ENCODE measurements at places on chromosomes 2 and 18.

GRCh38 chr2:46169467-46169866 lies 127.7 kb upstream of the EPAS1 start:
- DNase-seq: no peak

DNA sequence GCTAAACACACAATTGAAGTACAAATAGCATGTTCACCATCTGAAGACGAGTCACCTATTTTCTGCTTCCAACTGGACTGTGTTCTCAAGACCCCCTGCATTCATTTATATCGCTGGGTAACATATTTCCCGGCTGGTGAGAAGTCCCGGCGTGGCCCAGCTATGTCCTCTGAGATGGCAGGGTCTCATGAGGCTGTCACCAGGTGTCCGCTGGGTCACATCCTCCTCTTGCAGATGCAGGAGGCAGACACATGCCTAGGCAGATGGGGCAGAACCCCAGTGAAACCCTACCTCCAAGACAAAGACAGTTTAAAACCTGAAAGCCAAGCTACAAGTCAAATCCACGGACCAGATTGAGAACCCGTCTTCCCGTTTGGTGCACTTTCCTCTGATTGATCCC lies 36.8 kb upstream of the UBE2F start:
- DNase-seq: no peak

GRCh38 chr2:172119089-172119488 lies 16.4 kb upstream of the DLX2 start:
- DNase-seq: no peak

DNA sequence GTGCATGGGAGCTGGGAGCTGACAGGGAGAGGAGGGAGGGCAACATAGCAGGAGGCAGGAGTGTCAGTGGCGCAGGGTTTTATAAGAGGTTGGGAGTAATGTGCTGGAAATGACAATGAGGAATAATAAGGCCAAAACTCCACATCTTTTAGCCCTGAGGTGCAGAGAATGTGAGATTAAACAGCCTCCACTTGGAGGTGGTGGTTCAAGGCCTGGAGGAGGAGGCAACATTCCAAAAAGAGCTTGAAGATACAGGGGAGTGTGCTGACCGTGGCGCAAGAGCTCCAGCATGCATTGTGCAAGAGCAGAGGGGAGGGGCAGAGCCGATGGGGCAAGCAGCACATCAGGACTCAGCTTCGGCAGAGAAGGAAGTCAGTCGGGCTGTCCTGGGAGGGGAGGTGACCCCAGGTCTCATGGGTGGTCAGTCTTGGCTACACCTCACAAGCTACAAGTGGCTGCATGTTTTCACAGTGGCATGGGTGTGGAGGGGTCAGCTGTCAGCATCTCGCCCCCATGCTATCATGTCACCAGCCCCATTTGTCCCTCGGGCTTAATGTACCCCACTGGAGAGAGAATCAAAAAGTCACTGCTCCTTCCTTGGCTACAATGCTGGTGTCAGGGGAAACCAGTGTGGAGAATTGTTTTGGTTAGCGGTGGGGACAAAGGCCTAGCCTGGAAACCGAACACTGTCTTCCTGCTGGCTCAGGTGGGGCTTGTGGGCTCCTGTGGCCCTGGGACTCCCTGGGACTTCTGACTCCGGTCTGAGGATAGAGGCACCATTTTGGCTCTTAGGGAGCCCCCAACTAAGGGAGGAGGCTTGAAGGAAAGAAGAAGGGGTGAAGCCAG lies 208.0 kb downstream of the ZFP36L2 start:
- DNase-seq: no peak

GRCh38 chr2:227430639-227431038 lies 41.3 kb upstream of the AGFG1 start:
- DNase-seq: no peak

GRCh38 chr2:15851076-15851693 lies 89.2 kb upstream of the MYCN start:
- no peak for DNase-seq

GRCh38 chr2:120403676-120404075 lies 57.7 kb downstream of the INHBB start:
- no peak for DNase-seq

GRCh38 chr2:75608684-75609333 lies 37.8 kb upstream of the MRPL19 start:
- DNase-seq: peak; percentile 46

DNA sequence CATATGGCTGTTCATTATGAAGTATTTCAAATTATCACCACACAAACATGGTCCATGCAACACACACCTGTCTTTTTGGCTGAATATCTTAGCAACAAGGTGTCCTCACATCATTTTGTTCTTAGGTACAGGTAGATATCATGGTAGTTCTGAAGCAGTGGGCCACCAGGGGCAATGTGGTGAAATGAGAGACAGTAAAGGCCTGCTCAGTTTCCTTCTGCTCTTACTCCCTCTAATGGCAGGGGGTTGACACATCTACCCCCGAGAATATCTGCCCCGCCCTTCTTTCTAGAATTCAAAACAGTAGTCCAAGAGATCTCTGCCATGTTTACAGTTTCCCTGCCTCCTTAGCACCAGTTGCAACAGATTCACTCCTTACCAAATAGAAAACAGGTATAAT lies 147.0 kb upstream of the KLHL14 start:
- DNase-seq: no peak

DNA sequence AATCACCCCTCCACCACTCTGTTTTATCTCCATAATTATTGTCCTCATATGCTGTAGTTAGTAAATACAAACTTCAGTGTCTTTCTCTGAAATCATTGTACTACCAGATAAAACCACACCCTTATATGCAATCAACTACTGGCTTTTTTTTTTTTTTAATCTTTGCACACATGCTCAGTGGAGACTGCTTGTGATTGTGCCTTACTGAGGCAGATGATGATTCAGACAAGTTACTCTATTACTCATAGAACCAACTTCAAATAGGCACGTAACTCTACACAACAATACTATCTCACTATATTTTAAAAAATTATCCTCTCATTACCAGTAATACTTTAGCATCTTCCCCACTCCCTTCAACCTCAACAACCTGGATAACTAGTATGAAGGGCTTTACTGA lies 1278.4 kb upstream of the PIK3C3 start:
- no peak for DNase-seq

DNA sequence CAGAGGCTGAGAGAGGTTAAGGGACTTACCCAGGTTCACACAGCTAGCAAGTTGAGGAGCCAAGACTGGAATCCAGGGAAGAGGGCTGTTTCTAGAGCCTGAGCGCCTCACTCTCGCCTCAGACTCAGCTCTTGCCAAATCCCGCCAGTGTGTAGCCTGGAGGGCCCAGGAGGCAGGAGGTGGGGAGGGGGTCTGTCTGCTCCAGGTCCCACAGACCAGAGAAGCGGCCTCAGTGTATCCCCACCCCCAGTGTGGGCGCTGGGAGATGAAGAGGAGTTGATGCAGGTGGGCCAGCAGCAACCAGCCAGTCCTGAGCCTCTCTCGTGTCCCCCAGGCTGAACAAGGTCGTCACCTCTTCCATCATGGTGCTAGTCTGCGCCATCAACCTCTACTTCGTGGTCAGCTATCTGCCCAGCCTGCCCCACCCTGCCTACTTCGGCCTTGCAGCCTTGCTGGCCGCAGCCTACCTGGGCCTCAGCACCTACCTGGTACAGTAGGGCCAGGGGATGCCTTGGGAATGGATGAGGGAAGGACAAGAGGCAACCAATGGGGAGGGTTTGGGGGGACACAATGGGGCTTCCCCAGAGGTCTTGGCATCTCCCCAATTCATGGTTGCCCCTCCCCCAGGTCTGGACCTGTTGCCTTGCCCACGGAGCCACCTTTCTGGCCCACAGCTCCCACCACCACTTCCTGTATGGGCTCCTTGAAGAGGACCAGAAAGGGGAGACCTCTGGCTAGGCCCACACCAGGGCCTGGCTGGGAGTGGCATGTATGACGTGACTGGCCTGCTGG lies 5.2 kb upstream of the CTDSP1 start:
- DNase-seq: no peak

- DNase-seq: no peak
Observed at GRCh38 chr2:139170406-139170805, 390.2 kb upstream of the NXPH2 start.

GRCh38 chr2:101696272-101697123 lies 1.0 kb upstream of the MAP4K4 start:
- peak; percentile 17 for DNase-seq

DNA sequence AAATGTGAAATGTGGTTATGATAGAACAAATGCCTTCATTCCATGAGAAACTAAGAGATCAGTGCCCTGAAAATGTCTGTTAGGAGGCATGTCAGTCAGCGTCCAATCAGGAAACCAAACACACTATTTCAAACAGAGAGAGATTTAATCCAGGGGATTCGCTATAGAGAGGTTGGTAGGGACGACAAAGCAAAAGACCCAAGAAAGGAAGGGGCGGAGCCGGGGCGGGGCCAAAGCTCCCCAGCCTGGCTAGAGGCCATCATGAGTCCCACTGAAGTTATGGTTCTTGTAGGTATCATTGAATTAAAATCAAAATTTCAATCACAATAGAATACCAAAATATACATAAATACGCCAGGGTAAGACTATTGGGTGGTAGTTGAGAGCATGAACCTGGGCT lies 32.9 kb upstream of the RNF149 start:
- peak; percentile 47 for DNase-seq

DNA sequence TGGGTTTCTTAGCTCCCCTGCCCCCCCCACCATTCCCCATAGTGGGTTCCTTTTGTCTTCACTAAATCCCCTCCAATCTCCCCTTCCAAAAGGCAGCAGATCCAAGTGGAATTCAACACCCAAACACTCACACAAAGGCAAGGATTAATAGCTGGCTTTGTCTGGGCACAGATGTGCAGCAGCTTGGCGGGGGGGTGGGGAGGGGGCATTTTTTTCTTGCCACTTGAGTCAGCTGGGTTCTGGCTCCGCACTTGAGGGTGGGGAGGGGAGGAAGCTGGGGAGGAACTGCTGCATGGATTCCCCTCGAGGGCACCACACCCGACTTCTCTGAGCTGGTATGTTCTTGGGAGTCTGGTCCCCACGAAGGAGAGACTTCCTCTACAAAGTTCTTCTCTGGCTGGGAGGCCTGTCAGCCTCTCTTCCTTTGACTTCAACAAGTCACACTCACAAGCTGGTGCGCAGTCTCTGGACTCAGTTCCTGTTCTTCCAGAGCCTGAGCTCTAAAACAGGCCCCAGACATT lies 36.0 kb downstream of the SERTAD2 start:
- DNase-seq: no peak

- no peak for DNase-seq
Observed at GRCh38 chr2:40220177-40220925, 231.5 kb downstream of the SLC8A1 start.
